Stimulated activated CD4-positive, alpha-beta T cell treated with anti-CD3 and anti-CD28 coated beads, Interleukin-12 subunit alpha, Interleukin-12 subunit beta, amount 100 ng/mL, for 24 hours (primary cell): ENCODE measurements at places on chromosomes 2 and 18.

- no peak for DNase-seq
These were observed 169.3 kb downstream of the TMEM200C start for GRCh38 chr18:5726011-5726410.

- DNase-seq = no peak
These were observed 198.6 kb upstream of the EPAS1 start for GRCh38 chr2:46098621-46099062.

DNA sequence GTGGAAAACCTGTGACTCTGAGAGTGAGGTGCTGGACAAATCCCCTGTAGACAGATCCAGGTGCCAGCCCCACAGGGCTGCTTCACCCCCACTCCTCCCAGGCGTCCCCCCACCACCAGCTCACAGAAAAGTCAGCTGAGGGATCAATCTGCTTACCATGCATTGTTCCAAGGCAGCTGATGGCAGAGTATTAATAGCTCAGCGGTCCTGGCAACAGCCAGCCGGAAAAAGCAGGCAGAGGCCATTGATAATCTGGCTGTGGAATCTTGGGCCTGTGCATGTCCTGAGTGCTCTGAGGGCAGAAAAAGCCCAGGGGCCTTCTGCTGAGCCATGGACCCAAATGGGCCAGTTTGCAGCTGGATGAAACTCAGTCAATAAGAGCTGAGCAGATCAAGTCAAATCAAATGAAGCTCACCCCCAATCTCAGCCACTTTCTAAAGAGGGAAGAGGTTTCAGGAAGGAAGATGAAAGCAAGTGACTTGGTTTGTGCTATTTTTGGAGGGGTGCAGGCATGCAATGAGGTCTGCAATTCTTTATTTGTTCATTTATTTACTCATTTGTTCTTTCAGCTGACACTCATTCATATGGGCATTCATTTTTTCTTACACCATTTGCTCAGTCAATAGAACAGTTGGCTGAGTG, 63.4 kb downstream of the GYPC start:
- no peak for DNase-seq

GRCh38 chr2:97774425-97774824, 61.0 kb downstream of the ZAP70 start:
- no peak for DNase-seq
